ENCODE measurements at places on chromosomes 5 and 9.

DNA sequence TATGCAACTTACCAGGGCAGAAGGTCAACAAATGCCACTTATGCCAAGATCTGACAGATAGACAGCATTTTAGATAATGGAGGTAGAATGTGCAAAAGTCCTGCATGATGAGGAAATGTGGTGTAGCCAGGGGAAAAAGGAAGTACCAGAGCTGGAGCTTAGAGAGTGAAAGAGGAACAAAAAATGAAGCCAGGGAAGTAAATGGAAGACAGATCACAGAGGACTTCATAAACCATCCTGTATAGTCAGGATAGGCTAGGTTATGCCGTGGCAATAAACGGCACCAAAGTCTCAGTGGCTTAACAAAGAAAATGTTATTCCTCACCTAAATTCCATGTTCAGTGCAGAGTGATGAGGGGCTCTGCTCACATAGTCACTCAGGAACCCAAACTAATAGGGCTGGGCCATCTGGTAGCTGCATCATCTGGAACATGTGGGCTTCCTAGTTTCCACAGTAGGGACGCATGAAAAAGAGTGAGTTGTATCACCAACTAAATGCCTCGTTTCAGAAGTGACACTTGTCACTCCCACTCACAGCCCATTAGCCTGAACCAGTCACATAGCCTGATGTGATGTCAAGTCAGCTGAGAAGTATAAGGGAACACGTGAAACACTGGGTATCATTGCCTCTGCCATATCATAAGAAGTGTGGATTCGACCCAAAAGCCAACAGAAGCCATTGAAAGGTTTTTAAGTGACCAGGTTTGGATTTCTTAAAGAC, 70.3 kb downstream of the SH3RF2 start:
- no peak for DNase-seq

- DNase-seq: no peak
Measured at GRCh38 chr5:79002374-79002773, 17.3 kb upstream of the ARSB start.

DNA sequence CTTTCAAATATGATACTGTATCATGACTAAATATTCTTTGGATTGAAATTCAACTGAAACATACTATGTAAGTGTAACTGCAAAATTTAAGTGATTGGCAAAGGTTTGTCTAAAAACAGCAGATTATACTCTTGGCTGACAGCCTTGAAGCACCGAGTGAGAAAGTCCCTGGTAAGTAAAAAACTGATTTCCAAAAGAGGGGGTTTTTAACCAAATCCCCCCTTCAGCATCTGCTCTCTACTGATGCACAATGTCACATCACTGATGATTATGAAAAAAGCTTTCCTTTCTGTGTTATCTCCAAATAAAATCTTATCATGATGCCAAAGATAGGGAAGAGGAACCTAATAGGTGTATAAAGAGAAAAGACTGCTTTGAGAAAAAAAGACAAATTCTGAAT, 141.0 kb downstream of the MEF2C start:
- DNase-seq: no peak

DNA sequence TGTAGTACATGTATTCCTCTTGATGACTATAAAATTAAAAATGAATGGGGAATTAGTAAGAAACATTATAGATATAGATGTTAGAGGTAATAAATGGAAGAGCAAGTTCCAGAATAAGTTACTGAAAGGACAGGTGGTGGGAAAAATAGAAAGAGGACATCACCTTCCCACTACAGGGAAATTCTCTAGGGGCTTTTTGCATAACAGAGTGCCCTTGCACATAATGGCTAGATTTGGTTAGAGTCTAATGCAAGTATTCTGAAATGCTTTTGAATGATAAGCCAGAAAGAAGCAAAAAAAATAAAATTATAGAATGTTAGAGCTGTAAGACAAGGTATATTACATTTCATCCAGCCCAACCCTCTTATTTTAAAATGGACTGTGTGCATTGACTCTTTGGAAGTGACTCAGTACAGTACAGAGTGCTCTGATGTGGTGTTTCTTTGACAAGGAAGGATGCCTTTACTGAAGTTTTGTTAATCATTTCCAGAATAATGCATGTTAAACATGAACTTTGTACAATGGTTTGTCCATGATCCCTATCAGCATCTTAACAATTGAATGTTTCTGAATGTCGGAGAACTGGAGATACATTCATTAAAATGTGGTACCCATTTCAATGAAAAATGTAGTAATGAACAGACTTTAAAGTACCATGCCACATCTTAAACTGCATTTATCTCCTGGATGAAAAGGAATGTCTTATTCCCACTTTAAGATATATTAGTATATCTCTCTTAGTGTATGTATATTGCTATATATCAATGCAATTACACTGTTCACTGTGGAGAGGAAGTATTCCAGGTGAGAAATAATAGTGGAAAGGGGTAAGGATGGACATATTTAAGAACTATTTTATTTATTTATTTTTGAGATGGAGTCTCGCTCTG, 391.1 kb downstream of the ADGRV1 start:
- no peak for DNase-seq

All from CMK (cell line).